ENCODE measurements at places on chromosomes 16 and 17.

DNA sequence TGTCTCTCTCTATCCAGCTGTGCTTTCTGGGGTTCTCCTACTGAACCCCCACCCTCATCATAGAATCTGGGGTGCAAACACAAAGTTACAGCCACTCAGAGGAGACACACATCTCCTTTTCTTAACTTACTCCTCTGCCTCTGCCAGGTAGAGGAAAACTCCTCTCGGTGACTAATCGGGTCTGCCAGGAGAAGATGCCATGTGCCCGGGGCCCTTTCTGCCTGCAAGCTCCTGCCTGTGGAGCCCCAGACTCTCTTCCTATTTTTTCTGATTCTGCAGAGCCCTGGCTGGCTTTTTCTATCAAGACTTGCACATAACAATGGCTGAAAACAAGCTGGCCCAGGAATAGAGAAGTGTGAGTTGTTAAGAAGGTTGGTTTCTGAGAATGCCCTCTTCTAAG lies 10.4 kb downstream of the SLC6A4 start:
- DNase-seq = no peak

DNA sequence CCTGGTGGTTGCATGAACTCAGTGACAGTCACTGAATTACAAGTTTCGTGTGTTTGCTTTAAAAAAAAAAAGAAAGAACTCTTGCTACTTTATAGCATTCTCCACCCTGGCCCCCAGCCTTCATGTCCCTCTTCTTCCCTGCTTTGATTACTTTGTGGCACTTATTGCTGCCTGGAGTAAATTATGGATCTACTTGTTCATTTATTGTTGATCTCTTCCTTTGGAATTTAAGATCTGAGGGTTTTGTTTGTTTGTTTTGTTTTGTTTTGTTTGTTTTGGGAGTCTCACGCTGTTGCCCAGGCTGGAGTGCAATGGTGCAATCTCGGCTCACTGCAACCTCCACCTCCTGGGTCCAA lies 126.5 kb downstream of the ABCC6 start:
- DNase-seq = no peak

GRCh38 chr16:17723531-17724134 lies 252.9 kb upstream of the XYLT1 start:
- DNase-seq = no peak

- no peak for DNase-seq
Observed at GRCh38 chr17:73580073-73580710, 64.1 kb downstream of the SDK2 start.

- DNase-seq = no peak
Observed at GRCh38 chr17:53844491-53845107, 21.9 kb downstream of the KIF2B start.
